Body of pancreas (tissue), 4 donors: ENCODE measurements at places on chromosomes 16 and 17. TPM values are rescaled to one million over a fixed set of nuclear protein-coding genes. Genes with fewer than 3 reads are reported as not detected.

The SPN gene
- total RNA-seq, result 2.0 TPM

The CIAO2B gene
- 7.6 TPM for total RNA-seq

The CLCN7 gene
- 115 TPM for total RNA-seq

GRCh38 chr16:53866520-53866919, 162.6 kb downstream of the FTO start:
- no peak overlapping the region for H3K4me3 ChIP-seq
- no peak overlapping the region for H3K27ac ChIP-seq
- no peak for DNase-seq
- no peaks in the 10 kb centered on the region for H3K4me1 ChIP-seq
- no peaks in the 10 kb centered on the region for H3K27me3 ChIP-seq

DNA sequence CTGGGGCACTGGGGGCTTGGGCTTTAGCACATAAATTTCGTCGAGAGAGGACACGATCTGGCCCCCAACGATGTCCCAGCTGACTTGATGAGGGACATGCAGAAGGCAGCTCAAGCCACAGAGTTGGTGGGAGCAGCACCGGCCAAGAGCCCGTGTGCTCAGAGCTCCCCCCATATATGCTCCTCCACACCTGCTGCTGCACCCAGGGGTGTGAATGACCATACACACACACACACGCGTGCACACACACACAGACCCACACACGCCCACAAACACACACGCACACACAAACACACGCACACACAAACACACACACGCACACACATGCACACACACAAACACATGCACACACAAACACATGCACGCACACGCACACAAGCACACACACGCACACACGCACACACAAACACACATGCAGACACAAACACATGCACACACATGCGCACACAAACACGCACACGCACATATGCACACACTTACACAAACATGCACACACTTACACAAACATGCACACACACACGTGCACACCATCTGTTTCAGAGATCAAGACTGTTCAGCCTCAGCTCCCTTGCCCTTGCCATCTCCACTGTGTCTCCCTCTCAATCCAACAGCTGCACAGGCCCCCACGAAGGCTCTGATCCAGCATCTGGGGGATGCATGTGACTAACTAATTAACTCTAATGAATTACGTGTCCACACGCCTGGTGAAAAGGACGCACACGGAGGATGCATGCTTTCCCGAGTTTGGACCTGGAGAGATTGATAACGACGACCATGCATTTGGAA, 85.6 kb upstream of the TNRC6C start:
- H3K27ac ChIP-seq, result no peak overlapping the region
- no peak overlapping the region for H3K4me3 ChIP-seq
- no peaks in the 10 kb centered on the region for H3K36me3 ChIP-seq

- peak overlapping the region; percentile 96 for H3K27ac ChIP-seq
- H3K4me3 ChIP-seq, result peak overlapping the region; percentile 59
- DNase-seq, result no peak
- H3K27me3 ChIP-seq, result no peaks in the 10 kb centered on the region
- H3K4me1 ChIP-seq, result peaks cover 77% of the 10 kb centered on the region
These were observed 1.4 kb downstream of the RAB40C start for GRCh38 chr16:591231-591630.
